Peyer's patch (tissue), 4 donors: ENCODE measurements at places on chromosomes 5 and 9.

- DNase-seq = no peak
Measured at GRCh38 chr5:172402531-172403188, 51.7 kb downstream of the SH3PXD2B start.

DNA sequence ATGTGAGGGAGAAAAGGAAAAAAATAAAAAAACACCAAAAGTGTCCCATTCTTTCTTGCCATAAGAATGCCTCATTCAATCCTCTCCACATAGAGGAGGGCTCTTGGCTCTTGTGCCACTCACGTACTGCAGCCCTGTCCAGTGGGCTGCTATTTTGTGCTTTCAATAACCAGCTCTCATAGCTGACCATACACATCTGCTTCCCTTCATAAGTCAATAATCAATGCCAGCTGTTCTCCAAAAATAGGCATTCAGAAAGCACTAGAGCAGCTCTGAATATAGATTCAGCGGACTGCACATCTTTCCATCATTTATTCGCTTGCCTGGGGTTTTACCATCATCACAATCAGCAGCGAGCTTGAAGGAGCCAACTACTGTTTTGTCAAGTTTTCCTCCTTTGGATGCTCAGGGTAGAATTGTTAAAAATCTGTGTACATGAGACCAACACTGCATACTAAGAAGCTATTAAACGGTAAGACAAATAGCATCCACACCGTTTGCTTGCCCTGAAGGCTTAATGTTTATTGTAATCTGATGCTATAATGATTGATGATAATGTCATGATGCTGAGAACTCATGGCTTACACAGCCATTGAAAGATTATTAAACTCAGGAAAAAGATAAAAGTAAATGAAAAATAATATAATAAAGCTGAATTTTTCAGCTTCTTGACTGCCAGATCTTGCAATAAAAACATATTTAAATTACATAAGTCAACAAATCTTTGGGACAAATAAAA is 80.0 kb downstream of the OXCT1 start:
- no peak for DNase-seq

- DNase-seq = no peak
Measured at GRCh38 chr5:40364441-40364840, 315.3 kb upstream of the PTGER4 start.

DNA sequence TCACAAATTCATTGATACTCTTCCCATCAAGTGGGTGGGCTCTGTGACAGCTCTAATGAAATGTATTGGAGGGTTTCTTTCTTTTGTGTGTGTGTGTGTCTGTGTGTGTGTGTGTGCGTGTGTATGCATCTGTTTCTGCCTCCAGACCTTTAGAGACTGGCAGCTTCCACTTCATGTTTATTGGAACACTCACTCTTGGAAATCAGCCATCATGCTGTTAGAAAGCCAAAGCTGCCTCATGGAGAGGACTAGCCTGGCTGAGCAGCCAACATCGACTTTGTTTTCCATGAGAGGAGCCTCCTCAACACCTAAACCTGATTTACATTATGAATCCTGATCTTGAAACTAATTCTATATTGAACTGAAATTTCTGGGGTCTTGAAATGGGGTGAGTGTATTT is 128.5 kb upstream of the FAM174A start:
- DNase-seq = no peak

GRCh38 chr9:98556511-98556910 is 152.2 kb downstream of the GABBR2 start:
- no peak for DNase-seq

DNA sequence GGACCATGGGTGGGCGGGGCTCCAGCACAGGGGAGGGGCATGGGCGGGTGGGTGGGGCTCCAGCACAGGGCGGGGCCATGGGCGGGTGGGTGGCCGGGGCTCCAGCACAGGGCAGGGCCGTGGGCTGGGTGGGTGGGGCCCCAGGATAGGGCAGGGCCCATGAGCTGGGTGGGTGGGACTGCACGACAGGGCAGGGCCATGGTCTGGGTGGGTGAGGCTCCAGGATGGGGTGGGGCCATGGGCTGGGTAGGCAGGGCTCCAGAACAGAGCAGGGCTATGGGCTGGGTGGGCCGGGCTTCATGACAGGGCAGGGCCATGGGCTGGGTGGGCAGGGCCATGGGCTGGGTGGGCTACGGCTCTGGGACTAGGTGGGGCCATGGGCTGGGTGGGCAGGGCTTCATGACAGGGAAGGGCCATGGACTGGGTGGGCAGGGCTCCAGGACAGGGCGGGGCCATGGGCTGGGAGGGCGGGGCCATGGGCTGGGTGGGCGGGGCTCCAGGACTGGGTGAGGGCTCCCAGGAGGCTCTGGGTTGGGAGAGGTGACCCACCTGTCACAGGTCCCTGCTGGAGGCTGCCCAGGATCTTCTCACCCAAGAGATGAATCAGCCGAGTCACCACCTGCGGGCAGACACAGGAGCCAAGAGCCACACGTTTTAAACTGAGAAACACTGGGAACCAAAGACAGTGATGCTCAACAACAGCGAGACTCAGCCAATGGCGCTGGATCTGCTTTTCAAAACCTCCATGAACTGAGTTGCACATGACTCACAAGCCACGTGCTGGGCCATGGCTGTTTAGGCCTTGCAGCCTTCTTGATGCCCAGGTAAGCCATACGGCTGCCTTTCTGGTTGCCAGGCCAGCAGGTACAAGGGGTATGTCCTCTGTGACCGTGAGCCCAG is 33.6 kb upstream of the NSMF start:
- peak; percentile 63 for DNase-seq

GRCh38 chr5:76709762-76710161 is 6.2 kb upstream of the F2R start:
- DNase-seq = no peak

DNA sequence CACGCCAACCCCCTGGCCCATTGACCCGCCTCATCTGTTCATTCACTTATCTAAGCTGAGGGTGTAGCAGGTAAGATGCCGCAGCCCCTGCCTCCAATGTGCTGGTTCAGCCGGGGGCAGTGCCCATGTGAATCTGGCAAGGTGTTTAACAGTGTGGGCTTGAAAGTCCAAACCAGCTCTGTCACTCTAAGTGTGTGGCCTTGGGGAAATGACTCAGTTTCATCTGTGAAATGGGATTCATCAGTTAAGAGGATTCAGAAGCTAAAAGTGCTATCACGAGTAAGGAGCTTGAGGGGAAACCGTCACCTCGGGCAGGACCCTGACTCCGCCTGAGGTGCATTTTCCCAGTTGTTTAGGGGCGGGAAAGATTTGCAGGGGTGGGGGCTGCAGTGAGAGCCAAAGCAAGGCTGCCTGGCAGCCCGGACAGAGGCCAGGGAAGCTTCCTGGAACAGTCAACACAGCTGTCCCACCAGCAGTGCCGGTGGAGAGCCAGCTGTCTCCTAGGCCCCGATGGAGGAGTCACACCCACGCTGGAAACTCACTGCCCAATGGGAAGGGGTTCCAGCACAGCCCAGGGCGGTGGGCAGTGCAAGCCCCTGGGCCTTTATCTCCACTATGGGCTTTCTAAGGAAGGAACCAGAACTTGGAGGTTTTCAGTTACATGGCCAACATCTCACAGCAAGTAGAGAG is 9.7 kb upstream of the URM1 start:
- no peak for DNase-seq

- DNase-seq = no peak
Measured at GRCh38 chr5:35890021-35891020, 33.6 kb downstream of the IL7R start.

- no peak for DNase-seq
Measured at GRCh38 chr9:2576631-2577030, 45.0 kb upstream of the VLDLR start.

GRCh38 chr9:18824095-18824666 is 208.8 kb downstream of the SAXO1 start:
- no peak for DNase-seq

DNA sequence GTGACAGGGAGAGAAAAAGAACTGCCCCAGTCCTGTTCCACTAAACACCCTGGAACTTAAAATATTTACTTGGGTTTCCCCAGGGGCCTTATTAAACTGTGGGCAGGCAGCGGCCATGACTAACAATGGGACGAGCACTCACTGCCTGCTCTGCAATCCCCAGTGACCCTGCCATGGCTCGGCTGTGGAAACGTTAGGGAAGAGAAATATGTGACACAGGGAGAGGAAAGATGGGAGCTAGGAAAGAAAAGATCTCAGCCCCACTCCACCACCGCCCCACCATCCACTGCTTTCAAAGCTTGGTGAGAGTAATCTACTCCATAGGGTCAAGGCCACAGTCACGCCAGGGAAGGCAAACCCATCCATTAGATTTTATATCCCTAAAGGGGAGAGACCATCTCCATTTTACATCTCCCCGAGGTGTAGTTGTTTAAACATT is 117.6 kb downstream of the EFNA5 start:
- no peak for DNase-seq

- no peak for DNase-seq
Measured at GRCh38 chr5:32030686-32031085, 143.4 kb downstream of the GOLPH3 start.

GRCh38 chr9:89223396-89223977 is 44.9 kb upstream of the SHC3 start:
- no peak for DNase-seq

DNA sequence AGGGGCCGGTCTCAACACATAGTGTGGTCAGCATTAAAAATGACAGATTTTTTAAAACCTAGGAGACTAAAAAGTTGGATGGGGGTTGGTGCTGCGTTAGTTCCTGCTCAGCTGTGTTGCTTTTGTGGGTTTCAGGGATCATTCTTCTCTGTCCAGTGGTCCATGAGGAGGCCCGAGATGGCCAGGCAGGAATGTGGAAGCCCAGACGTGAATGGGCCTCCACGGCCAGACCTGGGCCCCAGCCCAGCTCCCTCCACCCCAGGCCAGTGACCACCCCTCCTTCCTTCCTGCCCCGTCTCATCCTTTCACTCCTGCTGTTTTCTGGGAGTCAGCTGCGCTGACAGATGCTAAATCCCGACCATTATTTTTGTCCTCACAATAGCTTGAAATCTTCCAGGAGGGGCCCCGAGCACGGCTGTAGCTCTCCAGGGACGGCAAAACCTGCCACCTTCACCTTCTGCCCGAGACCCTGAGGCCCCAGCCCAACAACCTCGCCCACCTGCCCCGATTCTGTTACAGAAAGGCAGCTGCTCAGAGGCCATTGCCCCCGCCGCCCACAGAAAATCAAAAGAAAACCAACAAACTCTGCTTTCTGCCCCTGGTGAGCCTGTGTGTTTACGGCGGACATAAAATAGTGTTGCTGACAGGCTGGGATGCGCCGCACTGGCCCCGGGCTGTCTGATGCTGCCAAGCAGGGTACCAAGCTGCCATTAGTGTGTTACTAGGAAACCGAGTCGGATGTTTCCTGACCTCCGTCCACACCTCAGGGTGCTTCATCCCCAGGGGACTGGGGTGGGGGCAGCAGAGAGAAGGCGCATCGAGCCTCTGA is 83.7 kb upstream of the SARDH start:
- DNase-seq = peak; percentile 62

DNA sequence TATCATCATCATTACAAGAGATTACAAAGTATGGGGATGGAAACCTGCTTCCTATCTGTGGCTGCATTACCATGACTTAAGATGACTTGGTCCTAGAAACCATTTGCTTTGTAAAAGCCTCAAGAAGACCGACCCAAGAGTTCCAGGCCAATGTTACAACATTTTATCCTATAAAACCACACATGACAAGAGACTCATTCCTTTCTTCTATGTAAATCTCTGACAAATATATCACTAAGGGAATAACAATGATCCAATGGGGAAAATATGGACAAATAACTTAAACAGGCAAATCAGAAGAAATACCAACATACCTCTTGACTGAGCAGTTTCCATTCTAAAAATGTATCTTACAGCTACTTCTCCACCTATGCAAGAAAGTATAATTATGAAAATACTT is 44.3 kb upstream of the VPS13A start:
- DNase-seq = no peak

- DNase-seq = no peak
Measured at GRCh38 chr9:126327006-126327713, 531 bp downstream of the MVB12B start.

DNA sequence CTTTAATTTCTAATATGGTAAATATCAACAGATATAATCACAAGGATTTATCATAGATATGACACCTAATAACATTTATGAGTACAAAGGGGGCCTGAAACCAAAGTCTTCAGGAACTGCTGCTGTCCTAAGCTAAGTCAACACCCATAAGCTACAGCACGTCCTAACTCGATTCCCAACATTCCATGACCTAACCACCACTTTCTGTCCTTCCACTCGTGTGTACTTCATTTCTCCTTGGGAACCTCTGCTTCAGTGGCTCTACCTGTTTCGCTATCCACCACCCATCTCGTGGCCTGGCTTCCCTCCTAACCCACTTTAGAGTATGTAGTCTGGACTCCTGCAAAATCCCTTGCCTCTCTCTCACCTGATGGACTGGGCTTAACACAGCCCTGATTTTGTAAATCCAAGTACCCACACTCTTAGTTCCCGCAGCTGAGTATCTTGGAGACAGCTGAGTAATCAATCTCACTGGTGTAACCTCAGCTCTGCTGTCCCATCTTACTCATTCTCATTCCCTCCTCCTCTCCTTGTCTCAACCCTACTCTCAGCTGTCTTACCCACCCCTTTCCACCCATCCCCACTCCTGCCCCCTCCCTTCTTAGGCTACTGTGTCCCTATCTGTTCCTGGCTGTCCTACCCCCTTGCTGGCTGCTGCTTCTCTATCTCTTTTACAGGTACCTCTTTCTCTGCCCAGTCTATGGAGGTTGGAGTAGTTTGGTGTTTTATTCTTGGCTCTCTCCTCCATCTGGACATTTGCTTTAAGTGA is 101.8 kb downstream of the MAST4 start:
- no peak for DNase-seq
